SK-N-MC (cell line): ENCODE measurements at places on chromosomes 16 and 17.

- no peak for DNase-seq
These were observed 9.6 kb downstream of the LLGL2 start for GRCh38 chr17:75535119-75535537.

GRCh38 chr16:5042574-5043171 is 8.9 kb upstream of the NAGPA start:
- DNase-seq, result no peak

DNA sequence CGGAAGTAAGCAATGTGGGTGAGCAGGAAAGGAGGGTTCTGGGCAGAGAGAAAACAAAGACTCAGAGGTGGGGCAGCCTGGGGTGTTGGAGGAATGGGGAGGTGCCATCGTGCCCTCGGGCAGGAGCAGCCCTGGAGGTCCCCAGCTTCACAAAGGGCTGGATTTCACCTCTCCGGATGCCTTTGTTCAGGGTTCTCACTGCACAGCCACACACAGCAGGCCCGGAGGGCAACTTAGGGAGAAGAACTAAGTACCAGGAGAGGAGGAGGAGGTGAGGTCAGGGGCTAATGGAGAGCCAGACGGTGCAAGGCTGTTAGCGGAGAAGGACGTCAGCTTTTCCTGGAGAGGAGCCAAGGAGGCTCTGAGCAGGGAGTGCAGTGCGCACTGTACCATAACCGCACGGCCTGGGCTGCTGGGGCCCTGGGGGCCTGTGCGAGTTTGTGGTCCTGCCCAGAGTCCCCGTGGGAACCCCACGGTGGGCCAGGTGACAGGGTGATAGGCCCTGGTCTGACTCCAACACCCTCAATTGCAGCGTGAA is 9.3 kb downstream of the ARRB2 start:
- no peak for DNase-seq

DNA sequence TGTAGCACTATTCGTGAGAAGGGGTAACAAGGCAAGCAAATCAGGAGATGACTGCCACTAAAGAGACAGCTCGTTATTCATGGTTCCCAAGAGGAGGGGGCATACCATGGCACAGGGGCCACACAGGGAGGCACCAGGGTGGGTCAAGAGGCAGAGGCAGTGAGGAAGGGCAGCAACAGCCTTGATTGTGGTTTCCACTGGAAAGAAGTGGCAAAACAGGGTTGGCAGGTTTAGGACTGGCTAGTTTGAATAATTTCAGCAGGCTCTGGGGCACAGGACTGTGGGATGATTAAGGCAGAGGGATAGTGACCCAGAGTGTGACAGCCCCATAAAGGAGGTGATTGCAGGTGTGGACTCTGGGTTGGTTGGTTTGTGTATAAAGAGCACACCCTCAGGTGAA is 188.9 kb downstream of the CBLN1 start:
- no peak for DNase-seq

DNA sequence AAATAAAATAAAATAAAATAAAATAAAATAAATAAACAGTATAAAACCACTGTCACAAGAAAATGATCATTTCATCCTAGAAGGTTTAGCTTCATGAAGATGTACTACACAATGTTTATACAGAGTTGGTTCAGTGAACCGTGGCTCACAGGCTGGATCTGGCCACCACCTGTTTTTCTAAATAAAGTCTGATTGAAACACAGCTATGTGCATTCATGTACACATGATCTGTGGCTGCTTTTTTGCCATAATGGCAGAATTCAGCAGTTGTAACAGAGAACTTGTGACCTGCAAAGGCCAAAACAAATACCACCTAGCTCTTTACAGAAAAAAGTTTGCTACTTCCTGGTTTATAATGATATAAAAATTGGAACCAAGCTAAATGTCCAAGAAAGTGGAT is 12.6 kb upstream of the RPRML start:
- DNase-seq, result no peak

DNA sequence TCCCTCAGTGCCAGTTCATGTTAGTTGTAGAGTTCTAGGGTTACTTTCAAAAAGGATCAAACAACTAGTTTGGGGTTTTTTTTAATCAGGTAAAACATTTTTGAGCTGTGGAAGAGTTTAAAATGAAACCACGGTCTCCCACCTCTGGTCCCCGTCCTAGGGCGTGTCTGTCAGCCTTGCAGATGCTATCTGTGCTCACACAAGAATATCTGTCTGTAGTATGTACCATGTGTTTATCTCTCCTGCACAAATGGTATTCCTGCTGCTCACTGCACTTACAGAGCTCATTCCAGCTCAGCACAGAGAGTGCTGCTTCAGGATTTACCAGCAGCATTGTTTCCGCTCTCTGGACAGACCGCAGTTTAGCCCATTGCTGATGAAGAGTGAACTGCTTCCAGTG is 38.9 kb downstream of the UBN1 start:
- no peak for DNase-seq

GRCh38 chr16:87098361-87098760 is 218.8 kb downstream of the C16orf95 start:
- no peak for DNase-seq

DNA sequence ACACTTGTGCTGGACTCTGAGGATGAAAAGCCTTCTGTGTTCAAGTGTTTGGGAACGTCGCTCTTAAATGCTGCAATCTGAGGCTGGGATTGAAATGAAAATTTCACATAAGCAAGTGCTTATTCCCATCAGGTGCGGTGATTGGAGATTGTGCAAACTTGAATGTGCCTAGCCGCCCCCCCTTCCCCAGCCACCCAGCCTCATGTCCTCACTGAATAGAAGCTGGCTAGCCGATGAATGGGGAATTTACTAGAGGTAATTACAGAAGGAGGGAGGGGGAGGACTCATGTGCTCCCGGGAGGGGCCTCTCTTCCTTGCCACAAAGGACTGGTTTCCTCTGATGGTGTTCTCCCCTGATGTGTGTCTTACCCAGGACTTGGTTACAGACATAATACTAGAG is 544.8 kb upstream of the EEF2KMT start:
- DNase-seq, result no peak

- DNase-seq, result no peak
These were observed 16.9 kb upstream of the KSR1 start for GRCh38 chr17:27439342-27439741.

GRCh38 chr16:83400234-83400633 is 407.5 kb upstream of the HSBP1 start:
- DNase-seq, result no peak

DNA sequence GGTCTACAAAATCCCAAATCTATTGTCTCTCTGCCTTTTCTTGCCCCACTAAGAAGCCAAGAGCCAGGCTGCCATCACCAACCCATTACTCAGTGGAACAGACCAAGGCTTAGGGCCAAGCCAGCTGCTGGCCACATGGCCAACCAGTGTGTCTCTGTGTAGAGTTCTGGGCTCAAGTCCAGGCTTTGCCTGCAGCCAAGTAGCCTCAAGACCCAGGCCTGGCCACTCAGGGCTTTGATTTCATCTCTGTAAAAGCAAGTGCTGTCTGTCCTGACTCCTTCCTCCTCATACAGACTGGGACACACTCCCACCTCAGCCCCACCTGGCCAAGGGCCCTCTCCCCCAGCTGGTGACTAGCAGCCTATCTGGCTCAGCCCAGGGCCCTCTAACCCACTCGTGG is 14.6 kb downstream of the SREBF1 start:
- no peak for DNase-seq

- no peak for DNase-seq
These were observed 9.0 kb downstream of the HLF start for GRCh38 chr17:55273579-55274354.

DNA sequence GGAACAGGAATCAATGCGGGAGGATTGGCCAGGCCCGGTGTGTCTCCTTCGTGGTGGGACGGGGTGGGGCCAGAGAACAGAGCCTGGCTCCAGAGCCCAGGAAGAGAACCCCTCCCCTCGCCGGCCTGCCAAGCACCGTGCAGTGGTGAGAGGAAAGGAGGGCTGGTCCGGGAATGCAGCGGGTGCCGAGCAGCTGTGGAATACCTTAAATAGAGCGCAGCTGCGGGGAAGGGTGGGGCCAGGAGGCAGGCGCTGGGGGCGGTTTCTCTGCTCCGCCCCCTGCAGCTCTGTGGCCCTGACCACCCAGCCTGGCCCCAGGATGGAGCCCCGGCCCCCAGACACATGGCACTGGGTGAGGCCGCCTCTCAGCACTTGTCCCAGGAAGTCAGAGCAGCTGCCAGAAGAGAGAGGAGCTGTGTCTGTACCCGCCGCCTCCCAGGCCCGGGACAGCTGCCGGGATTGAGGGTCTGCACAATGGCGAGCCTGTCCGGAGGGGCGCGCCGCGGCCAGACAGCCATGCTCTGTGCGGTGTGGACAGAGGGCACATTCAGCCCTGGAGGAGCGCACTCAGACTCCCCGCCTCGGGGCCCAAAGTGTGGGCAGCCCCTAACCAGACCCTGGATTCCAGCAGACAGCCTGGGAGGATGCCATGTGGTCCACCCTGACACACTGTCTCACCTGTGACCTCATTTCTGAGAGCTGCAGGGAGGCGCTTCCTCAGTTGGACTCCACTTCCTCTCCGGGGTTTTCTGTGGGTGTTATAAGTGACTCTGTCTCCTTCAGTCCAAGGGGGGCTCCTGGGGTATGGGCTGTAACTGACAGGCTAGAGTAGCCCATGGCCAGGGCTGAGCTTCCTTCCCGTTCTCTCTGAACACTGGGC is 268.8 kb downstream of the SEC14L1 start:
- no peak for DNase-seq

- no peak for DNase-seq
These were observed 24.5 kb upstream of the DUSP14 start for GRCh38 chr17:37465069-37465616.

DNA sequence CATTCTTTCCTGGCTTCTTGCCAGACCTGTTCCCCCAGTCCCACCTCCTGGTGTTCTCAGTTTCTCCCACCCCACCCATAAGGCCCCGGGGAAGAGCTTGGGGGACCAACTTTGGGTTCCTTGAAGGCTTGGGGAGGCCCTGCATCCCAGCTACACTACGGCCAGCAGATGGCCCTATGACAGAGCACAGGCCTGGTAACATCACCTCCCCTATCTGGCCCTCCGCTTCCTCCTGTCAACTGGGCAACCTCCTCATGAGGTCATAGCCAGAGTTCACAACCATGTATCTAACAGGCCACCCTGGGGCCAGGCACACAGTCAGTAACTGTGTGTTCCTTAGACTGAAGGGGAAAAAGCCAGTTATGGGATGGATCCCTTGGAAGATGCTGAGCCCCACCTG is 31.4 kb downstream of the MYO15A start:
- DNase-seq, result no peak

GRCh38 chr17:73532421-73532901 is 111.8 kb downstream of the SDK2 start:
- DNase-seq, result no peak

GRCh38 chr17:78998311-78999055 is 11.1 kb downstream of the CANT1 start:
- DNase-seq, result no peak
